Keratinocyte (primary cell): ENCODE measurements at places on chromosomes 3 and 15. TPM values are rescaled to one million over a fixed set of nuclear protein-coding genes. Genes with fewer than 3 reads are reported as not detected.

DNA sequence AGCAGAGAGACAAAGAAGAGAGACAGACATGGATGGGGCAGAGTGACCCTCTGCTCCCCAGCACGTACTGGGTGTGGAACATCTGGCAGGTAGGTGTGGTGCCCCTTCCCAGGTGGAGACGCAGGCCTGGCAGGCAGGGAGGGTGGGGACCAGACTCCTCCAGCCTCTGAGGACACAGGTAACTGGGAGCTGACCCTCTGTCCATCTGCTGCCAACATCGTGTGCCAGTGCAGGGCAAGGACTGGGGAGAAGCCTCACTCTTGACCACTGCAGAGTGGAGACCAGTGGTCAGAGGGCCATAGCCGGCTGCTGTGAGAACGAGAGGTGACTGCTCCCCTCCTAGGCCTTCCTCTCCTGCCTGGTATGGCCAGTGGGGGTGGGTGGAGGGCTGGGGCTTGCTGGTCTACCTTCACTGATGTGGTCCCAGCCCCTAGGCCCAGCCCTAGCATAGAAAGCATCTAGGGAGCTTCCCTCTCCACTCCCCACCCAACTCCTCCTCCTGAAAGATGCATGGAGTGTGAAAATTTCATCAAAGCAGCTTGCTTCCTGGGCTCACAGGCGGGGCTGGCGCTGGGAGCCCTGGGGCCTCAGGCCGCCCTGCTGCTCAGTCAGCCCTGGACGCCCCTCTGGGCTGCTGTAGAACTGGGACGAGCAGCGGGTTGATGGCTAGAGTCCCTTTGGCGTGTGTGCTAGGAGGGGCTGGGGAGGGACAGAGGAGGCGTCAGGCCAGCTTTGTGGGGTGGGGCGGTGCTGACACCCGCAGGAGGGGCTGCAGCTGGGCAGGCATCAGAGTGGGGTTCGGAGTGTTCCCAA lies 90.3 kb downstream of the PLXNA1 start:
- no peak overlapping the region for H3K4me3 ChIP-seq
- DNase-seq, result no peak
- no peak overlapping the region for H3K27ac ChIP-seq
- no peaks in the 10 kb centered on the region for H3K36me3 ChIP-seq

Gene CFAP161
- not detected in 3 replicates for polyA plus RNA-seq

- peaks cover 44% of the 10 kb centered on the region for H3K4me1 ChIP-seq
- H3K27ac ChIP-seq, result peak overlapping the region; percentile 90
- no peaks in the 10 kb centered on the region for H3K27me3 ChIP-seq
- no peak for DNase-seq
Measured at GRCh38 chr15:96333131-96334016, 2.9 kb downstream of the NR2F2 start.

- H3K4me1 ChIP-seq, result peaks cover 9% of the 10 kb centered on the region
- DNase-seq, result no peak
- H3K27ac ChIP-seq, result no peak overlapping the region
- no peaks in the 10 kb centered on the region for H3K27me3 ChIP-seq
Measured at GRCh38 chr3:56844536-56844935, 42.8 kb upstream of the ARHGEF3 start.

DNA sequence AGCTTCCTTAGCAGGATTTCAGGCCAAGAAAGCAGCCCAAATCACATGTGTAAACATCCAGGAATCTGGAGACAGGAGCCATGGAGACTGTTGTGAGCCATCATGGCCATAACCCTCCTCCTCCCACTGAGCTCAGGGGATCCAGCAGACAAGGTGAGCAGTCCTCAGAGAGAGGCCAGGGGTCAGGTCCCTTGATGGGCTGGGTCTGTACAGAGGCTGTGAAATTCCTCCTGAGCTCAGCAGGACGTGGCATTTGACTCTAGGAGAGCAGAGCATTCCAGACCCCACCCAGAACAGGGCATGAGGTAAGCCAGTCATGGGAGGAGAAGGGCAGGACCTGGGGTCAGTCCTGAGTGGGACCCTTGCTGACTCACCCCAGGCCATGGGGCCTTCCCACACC lies 67.0 kb upstream of the ACAN start:
- no peak for DNase-seq
- peaks cover 15% of the 10 kb centered on the region for H3K27me3 ChIP-seq
- no peaks in the 10 kb centered on the region for H3K36me3 ChIP-seq
- no peak overlapping the region for H3K27ac ChIP-seq
- no peaks in the 10 kb centered on the region for H3K4me1 ChIP-seq

DNA sequence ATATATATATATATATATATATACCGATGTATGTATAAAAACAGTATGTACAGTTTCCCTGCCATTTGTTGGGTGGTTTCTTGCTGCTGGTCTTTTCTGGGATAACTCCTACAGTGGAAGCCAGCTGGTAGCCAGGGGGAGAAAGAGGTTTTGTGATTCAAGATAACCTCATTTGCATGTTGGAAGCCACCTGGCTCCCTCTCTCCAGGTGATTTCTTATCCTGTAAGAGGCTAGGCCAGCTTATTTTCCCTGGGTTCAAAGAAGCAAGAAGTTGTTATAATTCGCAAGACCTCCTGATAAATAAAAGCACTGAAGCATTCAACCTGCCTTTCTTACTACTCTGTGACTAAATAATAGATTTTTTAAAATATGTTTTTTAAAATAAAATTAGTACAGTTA lies 443.3 kb downstream of the VGLL3 start:
- no peak overlapping the region for H3K27ac ChIP-seq
- DNase-seq, result no peak
- no peak overlapping the region for H3K4me3 ChIP-seq

DNA sequence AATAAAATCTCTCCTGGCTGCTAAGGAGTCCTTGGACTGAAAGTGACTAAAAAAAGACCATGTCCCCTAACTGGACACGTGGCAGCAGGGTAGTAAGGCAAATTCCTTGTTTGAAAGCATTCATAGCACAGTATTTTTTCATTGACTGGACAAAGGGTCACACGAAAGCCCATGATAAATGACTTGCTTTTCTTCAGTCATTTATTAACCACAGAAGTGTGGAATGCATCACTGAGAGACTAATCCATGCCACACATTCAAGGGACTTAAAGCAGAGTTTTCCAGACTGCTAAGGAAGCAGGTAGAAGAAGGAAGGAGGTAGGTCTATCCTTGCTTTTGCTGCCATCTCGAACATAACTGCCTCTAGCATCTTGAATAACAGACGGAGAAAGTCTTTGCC lies 31.2 kb downstream of the CASR start:
- H3K4me3 ChIP-seq, result no peak overlapping the region
- DNase-seq, result no peak
- no peaks in the 10 kb centered on the region for H3K36me3 ChIP-seq
- no peaks in the 10 kb centered on the region for H3K27me3 ChIP-seq
- H3K27ac ChIP-seq, result no peak overlapping the region
- no peaks in the 10 kb centered on the region for H3K4me1 ChIP-seq

DNA sequence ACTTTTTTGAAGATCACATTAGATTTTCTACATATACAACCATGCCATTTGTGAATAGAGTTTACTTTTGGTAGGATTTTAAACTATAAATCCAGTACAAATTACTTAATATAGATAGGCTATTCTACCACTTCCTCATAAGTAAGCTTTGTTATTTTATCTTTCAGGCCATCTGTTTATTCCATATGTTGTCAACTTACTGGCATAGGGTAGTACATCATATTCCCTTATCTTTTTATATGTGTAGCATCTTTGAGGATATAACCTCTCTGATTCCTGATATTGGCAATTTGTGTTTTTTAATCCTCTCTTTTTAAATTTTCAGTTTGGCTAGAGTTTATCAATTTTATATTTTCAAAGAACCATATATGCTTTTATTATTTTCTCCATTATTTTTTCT lies 515.4 kb downstream of the DIPK2A start:
- H3K27me3 ChIP-seq, result no peaks in the 10 kb centered on the region
- no peaks in the 10 kb centered on the region for H3K4me1 ChIP-seq
- H3K36me3 ChIP-seq, result no peaks in the 10 kb centered on the region

- no peak overlapping the region for H3K4me3 ChIP-seq
- no peak overlapping the region for H3K27ac ChIP-seq
- DNase-seq, result no peak
- no peaks in the 10 kb centered on the region for H3K27me3 ChIP-seq
- peaks cover 4% of the 10 kb centered on the region for H3K36me3 ChIP-seq
Measured at GRCh38 chr3:10232137-10232536, 16.1 kb upstream of the TATDN2 start.

Gene CPN2
- not detected in 3 replicates for polyA plus RNA-seq
